ENCODE measurements at places on chromosomes 13 and 19.

GRCh38 chr19:57665261-57665806 is 3.4 kb upstream of the ZSCAN4 start:
- DNase-seq: no peak

- no peak for DNase-seq
These were observed 42.3 kb downstream of the DEDD2 start for GRCh38 chr19:42174958-42175734.

- DNase-seq: peak; percentile 19
These were observed 1.5 kb downstream of the ZNF260 start for GRCh38 chr19:36526581-36526980.

DNA sequence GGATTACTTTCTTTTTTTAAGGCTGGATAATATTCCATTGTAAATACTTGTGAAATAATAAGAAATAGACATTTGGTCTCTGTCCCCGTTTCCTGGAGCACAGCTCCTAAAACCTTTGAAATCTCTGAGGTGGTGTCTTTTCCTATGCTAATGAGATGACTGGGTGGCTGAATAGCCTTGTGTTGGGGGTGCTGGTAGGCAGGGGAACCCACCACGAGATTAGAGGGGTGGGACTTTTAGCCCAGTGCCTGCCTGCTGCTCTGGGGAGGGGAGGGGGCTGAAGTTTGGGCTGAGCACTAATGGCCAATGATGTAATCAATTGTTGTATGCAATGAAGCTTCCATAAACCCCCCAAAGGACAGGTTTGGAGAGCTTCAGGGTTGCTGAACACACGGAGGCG is 175.7 kb downstream of the FGF9 start:
- DNase-seq: no peak

DNA sequence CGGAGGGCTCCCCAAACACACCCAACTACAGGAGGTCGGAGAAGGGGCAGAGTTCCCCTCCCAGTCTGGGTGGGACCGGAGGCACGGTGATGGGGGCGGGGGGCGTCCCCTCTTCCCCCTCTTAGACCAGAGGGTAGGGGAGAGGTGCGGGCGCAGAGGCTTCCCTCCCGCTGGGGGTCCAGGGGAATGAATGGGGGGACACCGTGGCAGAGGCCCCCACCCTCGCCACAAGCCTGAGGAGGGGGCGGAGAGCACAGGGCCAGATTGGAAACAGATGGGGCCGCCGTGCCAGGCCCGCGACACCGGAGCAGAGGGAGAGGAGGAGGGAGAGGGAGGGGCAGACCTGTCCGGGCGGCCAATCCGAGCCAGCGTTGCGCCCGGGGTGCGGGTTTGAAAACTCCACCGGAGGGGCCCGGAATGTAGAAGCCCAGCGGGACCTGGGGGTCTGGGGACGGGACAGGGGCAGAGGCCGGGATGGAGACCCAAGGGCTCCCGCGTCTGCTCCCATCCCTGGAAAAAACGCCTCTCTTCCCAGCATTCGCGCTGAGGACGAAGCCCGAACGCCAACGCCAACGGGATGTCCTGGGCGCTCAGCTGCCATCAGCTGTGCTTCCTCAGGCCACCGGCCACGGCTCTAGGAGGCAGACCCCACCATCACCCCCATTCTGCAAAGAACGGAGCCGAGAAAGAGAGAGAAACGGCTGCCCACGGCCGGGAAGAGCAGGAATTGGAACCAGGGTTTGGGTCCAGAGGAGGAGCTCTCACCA is 46.8 kb downstream of the PTPRS start:
- DNase-seq: no peak

GRCh38 chr19:30690935-30691818 is 319.0 kb downstream of the ZNF536 start:
- DNase-seq: no peak

DNA sequence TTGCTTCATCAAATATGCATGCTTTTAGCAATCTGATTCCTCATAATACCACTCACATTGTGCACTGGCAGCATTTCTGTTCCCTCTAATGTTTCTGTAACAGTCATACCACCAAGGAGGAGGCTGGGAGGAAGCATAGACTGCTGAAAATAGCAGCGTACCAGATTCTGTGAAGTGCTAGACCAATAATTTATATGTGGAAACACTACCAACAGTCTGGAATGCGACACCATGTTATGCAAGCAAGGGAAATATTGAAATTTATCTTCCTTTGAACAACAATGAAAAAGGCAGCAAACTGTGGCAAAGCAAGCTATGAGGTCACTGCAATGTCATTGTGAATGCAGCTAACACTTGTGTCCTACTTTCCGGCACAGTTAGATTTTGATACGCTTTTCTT is 1388.0 kb downstream of the EFNB2 start:
- DNase-seq: no peak

DNA sequence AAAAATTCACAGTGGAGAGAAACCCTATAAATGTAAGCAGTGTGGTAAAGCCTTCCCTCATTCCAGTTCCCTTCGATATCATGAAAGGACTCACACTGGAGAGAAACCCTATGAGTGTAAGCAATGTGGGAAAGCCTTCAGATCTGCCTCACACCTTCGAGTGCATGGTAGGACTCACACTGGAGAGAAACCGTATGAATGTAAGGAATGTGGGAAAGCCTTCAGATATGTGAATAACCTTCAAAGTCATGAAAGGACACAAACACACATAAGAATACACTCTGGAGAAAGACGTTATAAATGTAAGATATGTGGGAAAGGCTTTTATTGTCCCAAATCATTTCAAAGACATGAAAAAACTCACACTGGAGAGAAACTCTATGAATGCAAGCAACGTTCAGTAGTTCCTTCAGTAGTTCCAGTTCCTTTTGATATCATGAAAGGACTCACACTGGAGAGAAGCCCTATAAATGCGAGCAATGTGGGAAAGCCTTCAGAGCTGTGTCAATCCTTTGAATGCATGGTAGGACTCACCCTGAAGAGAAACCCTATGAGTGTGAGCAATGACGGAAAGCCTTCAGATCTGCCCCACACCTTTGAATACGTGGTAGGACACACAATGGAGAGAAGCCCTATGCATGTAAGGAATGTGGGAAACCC is 16.1 kb upstream of the ZNF439 start:
- DNase-seq: no peak

DNA sequence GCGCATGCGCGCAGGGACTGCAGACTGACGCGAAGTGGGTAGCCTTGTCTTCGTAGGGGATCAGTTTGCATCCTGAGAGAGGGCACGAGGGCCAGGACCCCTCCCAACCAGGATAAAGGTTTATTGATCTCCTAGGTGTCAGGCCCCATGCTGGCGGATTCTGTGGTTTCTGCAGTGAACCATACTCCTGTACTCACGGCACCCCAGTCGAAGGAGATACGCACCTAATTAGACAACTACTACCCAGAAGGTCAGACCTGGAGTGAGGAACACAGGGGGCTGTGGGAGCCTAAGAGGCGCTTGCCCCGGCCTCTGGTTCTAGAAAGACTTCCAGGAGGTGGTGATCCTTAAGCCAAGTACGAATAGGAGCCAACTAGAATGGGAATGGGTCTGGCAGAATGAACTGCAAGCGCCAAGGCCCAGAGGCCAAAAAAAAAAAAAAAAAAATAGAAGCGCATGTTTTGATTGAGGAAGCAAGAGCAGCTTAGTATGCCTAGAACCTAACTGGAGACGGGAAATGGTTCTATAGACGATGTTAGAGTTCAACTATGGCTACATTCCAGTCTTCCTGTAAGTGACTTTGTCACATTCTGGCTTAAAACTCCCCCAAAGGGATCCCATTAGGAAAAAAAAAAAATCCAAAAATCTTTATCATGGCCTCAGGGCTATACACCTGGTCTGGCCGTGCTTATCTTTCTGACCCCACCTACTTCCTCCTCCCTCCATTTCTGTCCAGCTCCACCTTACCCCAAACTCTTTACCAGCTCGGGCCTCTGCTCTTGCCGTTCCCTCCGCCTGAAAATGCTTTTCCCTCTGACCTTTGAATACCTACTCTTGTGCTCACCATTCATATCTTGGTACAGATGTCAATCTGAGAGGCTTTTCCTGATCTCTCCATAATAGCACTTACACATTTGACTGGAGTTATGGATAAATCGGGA is 902 bp upstream of the ZNF428 start:
- DNase-seq: no peak

DNA sequence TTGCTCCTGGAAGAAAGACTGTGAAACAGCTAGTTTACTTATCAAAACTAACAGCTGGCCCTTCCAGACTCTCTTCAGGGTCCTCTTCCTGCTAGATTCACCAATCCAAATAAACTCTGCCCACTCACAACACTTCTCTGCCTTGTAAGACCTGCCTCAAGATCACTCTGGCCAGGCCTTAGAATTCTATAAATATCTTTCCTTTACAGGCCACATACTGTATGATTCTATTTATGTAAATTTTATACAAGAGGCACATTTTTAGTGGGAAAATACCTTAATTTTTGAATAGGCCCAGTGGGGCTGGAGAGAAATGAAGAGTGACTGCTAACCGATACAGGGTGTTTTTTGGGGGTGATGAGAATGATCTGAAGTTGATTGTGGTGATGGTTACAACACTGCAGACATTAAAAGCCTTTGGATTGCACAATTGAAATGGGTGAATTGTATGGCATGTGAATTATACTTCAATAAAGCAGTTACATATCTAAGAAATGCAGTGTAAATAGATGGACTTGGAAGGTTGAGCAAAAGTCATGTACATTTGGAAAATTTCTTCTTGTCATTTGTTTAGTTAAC is 141.8 kb downstream of the GPC5 start:
- no peak for DNase-seq

DNA sequence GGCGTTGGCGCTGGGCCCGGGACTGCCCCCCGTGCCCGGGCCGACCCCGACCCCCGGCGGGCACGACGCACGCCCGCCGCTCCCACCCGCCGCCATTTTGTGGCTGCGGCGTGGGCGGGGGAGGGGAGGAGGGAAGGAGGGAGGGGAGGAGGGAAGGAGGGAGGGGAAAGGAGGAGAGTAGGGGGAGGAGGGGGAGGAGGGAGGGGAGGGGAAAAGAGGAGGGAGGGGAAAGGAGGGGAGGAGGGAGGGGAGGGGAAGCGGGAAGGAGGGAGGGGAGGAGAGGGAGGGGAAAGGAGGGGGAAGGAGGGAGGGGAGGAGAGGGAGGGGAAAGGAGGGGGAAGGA is at the start of gene BTBD2:
Gene BTBD2 (minus strand): TSS at position 107 of the 343 bp plus-strand sequence. CDS start 11 bp downstream, at position 96.
- peak; percentile 79 for DNase-seq

- DNase-seq: no peak
These were observed 26.8 kb downstream of the CLDN10 start for GRCh38 chr13:95579303-95579702.

- DNase-seq: no peak
These were observed 53.2 kb downstream of the CRTC1 start for GRCh38 chr19:18736415-18737336.

GRCh38 chr19:1668486-1669270 is 16.3 kb upstream of the TCF3 start:
- DNase-seq: no peak

- peak; percentile 81 for DNase-seq
These were observed 2.0 kb downstream of the GJB2 start for GRCh38 chr13:20190481-20191310.

GRCh38 chr13:60143775-60144174 is 20.0 kb downstream of the DIAPH3 start:
- DNase-seq: peak; percentile 30

GRCh38 chr19:32691291-32691951 is at the start of gene NUDT19:
TSS of gene NUDT19 (plus strand) at chr19:32691821. CDS start at chr19:32691961, 140 bp downstream.
- DNase-seq: peak; percentile 87

GRCh38 chr13:75968103-75968838 is 332.1 kb downstream of the LMO7 start:
- DNase-seq: peak; percentile 89

DNA sequence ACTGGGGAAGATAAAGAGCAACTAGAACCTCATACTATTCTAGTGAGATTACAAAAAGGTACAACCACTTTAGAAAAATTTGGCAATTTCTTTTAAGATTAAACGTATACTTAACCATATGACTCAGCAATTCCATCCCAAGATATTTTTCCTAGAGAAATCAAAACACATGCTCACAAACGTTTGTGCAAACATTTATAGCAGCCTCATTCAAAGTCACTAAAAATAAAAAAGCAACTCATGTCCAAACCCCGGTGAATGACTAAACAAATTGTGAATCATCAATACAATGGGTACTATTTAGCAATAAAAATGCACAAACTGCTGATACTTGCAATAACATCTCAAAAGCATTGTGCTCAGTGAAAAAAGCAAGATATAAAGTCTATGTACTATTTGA is 121.5 kb downstream of the FRY start:
- peak; percentile 70 for DNase-seq

DNA sequence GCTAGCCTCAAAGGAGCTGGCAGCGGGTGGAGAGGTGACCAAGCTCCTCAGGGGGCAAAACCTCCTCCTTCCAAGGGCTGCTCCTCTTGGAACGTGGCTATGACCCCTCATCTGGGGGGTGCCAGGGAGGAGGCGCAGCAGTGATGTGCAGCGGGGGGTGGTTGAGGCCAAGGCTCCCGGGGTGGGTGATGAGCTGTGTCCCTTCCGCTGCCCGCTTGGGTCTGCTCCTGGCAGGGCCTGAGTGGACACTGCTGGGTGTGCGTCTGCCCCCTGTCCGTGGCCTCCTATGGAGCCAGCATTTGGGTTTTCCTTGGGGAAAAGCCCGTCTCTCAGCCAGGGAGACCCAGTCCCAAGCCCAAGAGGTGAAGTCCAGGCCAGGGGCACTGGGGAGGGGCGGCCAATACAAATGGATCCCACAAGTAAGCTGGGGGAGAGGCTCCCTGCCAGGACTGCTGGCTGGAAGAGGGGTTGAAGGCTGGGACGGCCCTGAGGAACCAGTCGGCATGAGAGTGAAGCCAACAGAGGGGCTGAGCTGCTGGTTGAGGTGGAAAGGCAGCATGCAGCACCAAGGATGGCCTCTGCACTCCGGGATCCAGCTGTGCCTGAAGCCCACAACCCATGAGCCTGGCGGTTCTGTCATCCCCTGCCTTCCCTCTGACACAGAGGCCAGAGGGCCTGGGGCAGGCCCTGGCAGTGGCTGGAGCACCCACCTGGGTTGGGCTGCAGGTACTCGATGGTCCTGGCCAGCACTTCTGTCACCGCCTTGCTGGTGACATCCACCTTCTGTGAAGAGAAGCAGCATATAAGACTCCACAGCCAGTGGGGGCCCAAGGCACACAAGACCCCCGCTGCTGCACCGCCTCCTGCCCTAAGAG is 22.7 kb downstream of the MPND start:
- no peak for DNase-seq

DNA sequence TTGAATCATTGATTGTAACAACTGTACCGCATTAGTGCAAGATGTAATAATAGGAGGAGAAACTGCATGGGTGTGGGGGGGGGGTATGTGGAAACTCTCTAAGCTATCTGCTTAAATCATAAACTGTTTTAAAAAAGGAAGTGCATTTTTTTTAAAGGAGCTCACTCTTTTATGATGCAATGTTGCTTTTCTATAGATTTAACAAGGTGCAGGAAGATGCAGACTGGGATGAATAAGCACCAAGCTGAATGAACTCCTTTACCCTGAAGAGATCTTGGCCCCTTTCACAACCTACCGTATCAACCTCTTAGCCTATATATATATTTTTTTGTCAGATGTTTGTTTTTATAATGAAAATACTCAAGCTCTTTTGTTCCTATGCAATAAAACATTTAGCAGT is 95.9 kb downstream of the AKAP11 start:
- peak; percentile 51 for DNase-seq

Measured in epithelial cell of esophagus (primary cell).